Activated CD8-positive, alpha-beta T cell treated with anti-CD3 and anti-CD28 coated beads, Interleukin-2, amount 10 ng/mL, durations not matched to agents 7 days and 5 days (primary cell): ENCODE measurements at places on chromosomes 13 and 19.

DNA sequence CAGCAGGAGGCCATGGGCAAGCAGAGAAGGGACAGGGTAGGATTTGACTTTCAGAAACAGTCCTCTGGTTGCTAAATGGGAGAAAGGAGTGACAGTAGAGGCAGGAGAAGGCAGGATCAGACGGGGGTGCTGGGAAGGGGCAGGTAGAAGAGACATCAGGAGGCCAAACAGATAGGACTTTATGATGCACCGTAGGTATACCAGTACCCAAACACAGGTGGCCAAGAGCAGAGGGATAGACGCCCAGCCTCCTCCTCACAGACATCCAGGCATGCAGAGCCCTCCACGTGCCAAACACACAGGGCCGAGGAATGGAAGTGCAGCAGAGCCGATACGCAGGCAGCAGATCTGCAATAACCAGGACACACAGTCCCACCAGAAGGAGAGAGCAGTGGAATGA is 1.3 kb upstream of the AXL start:
- no peak for DNase-seq

DNA sequence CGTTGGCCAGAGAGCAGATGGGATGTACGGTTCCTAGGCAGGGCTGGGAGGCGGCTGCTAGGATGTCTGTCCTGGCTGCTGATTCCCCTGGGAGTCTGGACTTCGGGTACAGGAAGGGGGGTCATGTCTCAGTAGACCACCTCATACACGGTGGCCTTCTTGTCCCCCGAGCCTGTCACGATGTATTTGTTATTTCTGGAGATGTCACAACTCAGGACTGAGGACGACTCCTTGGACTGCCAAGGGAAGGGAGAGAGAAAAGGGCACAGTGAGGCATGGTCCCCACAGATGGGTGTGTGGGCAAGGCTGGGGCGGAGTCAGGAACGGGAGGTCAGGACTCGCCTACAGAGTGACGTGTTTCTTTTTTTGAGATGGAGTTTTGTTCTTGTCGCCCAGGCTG is 20.4 kb downstream of the TLE6 start:
- DNase-seq, result no peak

GRCh38 chr13:46607768-46608564 is 55.0 kb downstream of the LRCH1 start:
- DNase-seq, result no peak

GRCh38 chr13:99652141-99652540 is 150.9 kb downstream of the TM9SF2 start:
- DNase-seq, result no peak

GRCh38 chr19:8214802-8215201 is 5.6 kb downstream of the CERS4 start:
- DNase-seq, result no peak

DNA sequence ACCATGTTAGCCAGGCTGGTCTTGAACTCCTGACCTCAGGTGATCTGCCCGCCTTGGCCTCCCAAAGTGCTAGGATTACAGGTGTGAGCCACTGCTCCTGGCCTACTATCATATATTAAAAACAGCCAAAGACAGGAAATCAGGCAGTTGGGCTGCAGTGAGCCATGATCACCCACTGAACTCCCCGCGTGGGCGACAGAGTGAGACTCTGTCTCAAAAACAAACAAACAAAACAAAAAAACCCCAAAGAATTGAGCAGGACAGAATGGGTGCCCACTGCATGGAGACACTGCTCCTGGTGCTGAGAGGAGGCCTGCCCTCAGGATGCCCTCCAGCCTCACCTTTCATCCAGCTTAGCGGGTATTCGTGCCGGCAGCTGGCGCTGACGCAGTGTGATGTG is 5.2 kb upstream of the RINL start:
- no peak for DNase-seq

DNA sequence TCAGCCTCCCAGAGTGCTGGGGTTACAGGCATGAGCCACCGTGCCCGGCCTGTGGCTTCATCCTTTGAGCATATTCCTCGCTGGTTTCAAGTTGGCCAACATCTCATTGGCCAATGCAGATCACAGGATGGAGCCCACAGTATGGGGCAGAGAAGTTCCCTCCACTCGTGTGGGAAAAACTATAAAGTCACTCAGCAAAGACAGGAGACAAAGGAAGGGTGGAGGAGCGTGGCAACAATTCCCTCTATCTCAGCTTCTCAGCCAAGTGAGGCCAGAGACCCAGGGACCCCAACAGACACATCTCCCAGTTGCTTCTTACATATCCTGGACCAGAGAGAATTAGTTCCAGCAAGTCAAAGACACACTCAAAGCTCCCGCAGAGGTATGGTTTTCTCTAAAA is 184.6 kb upstream of the SOX1 start:
- no peak for DNase-seq

- DNase-seq, result no peak
These were observed 36.4 kb downstream of the RXFP2 start for GRCh38 chr13:31775686-31776085.

DNA sequence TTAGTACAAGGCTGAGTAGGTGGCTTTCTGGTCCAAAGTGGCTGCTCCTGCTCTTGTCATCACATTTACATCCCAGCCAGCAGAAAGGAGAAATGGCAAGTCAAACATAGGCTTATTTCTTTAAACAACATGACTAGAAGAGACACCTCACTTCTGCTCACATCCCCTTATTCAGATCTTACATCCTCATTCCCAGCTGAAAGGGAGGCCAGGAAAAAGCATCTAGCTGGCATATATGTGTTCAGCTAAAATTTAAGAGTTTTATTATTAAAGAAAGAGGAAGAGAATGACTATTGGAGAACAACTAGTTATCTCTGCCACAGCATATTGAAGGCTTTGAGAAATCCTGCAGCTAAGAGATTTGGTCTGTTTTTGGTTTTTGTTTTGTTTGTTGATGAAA is 34.1 kb downstream of the RGCC start:
- no peak for DNase-seq

DNA sequence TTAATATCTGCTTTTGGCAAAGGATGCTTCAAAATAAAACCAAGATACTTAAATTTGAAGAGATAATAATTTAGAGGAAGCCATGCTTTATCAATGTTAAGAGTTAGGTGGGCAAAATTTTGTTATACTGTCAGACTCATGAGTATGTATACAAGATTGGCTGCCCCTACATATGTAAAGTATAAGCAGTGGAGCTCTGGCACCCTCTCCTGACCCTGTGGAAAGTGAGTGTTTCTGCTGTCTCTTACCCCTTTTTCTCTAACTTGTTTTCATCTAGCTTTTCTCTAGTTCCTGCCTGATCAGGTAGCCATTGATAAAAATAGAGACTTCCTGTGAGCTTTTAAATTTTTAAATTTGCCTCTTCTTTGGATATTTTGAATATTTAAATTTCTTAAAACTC is 710.9 kb upstream of the SPRY2 start:
- no peak for DNase-seq

- DNase-seq, result no peak
These were observed 23.2 kb upstream of the GTF3A start for GRCh38 chr13:27401210-27401609.

DNA sequence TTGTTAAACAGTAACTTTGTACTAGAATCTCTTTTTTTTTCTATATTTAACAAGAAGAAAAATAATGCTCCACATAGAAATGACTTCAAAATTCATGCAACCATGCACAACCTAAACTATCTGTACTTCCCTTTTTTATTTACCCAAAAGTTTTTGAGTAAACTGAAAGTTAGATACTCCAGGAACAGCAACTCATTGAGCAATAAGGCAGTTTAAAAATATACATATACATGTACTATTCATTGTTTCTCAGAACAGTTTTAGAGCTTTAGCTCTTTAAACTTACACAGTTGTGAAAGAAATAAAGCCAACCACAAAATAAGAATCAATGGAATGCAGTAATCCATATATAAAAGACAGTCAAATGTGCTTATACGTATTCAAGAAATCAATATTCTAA is 39.2 kb downstream of the MTMR6 start:
- no peak for DNase-seq

DNA sequence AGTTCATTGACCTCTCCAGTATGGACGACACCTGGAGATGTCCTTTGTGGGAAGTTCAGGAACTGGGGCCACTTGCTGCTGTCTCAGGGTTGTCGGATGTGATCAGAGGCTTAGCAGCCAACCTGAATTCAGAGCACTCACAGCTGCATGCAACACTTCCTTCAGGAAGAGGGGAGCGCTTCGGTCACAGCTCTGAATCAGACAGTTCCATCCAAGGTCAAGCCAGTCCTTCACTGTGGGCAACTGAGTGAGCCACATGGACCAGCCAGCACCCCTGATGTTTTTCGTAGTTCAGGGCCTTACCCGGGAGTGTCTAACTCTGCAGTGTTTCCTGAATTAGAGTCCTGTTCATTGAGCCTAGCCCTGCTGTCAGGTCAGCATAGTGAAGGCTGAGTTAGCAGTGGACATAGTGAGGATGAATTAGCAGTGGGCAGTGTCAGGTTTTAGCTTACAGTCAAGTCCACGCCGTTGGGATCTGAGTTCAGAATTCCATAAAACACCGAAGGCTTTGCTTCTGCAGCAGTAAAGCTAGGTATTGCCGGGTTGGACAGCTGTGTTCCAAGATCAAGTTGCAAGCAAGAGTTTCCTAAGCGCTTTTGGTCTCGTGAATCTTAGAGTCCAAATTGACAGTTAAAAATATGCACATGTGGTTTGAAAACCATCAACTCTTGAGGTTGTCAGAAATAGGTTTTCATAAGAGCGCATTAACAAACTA is 5.1 kb downstream of the ZNF555 start:
- DNase-seq, result no peak

DNA sequence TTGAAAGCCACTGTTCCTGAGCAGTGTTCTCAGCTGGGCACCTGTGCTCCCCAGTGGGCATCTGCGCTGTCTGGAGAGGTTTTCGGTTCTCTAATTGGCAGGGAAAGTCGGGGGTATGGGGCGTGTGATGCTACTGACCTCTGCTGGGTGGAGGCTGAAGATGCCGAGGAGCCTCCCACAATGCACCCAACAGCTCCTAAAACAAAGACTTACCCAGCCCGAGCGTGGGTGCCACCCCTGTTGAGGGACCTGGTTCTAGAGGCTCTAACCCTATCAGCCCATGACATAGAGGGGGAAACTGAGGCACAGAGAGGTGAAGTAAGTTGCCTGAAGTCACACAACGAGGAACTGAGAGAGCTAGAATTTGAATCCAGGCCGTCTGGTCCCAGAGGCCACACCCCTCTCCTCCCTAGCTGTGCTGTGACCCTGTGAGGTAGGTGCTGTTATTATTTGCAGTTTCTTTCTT is 2.3 kb downstream of the SPACA4 start:
- peak; percentile 71 for DNase-seq

DNA sequence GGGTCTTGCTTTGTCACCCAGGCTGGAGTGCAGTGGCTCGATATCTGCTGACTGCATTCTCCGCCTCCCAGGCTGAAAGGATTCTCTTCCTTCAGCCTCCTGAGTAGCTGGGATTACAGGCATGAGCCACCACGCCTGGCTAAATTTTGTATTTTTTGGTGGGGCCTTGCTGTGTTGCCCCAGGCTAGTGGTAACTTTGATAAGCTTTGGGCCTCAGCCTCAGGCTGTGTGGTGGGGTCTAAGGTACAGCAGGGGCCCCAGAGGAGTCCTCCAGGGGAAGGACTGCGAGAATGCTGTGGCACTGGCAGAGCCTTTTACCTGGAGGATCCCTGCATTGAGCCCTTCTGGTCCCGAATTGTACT is 7.2 kb downstream of the DOT1L start:
- no peak for DNase-seq

GRCh38 chr13:37127691-37128241 is 22.3 kb upstream of the CSNK1A1L start:
- DNase-seq, result no peak

- DNase-seq, result no peak
These were observed 128.8 kb downstream of the STK24 start for GRCh38 chr13:98447881-98448641.

GRCh38 chr13:43881580-43881979 is 1.9 kb downstream of the LACC1 start:
- no peak for DNase-seq

DNA sequence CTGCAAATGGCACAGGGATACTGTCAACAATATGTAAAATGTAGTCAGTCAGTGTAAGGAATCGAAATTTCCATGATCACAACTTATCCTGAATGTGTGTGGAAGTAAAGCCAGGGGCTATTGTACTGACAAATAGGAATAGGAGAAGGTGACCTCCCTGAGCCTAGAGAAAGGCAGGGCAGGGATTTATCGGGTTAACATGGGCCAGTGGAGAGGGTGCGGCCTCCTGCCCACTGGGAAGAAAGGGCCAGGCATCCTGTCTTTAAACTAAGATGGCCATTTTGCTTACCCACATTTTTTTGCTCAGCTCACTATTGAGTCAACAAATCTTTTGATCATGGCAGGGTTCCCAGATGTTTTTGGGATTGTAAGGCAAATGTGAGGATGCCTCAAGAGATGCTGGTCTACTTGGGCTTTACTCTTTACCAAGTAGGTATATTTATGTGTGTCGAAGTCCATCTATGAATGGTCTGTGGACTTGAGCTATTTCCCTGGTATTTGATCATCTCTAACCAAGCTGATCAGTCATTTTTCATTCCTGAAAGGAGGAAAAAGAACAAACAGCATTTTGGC is 116.6 kb upstream of the RNF113B start:
- DNase-seq, result no peak

DNA sequence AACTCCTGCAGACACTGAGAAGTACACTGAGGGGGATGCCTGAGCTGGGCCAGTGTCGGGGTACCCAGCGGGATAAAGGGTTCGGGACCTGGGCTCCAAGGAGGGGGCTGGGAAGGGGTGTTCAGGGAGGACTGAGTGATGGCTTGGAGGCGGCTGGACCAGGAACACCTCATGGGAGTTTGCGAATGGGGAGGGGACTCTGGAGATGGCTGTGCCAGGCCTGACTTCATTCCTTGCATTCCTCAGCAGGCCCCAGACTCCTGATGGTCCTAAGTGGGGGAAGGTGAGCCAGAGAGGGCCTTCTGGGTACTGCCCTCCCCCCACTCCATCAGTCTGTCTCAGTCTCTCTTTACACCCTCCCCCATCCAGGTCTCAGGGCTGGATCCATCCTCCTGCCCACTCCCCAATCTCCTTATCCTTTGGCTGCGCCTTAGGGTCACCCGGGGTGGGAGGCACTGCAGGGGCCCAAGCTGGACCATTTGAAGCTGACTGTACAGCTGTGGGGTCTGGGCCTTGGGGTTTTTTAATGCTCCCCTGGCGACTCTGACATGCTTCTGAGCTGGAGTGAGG is 13.8 kb downstream of the PAK4 start:
- DNase-seq, result no peak
